Tibial nerve (tissue), 4 donors: ENCODE measurements at places on chromosomes 4 and X. TPM values are rescaled to one million over a fixed set of nuclear protein-coding genes. Genes with fewer than 3 reads are reported as not detected.

DNA sequence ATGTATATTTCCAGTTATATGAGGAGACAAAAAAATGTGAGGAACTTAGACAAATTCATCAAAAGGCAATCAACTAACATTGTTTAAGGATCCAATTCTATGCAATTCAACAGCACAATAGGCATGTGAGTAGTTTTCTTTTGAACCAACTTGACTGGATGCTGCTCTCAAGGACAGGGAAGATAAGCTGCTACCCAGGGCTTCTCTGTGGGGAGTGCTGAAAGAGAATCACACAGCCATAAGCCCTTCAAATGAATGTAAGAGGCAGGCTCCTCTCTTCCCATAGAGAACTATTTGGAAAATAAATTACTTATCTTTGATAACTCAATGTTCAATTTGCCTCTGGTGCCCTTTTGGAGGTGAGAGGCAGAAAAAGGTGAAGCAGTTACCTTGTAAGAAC lies 1413.6 kb downstream of the PCDH7 start:
- no peak for DNase-seq

DNA sequence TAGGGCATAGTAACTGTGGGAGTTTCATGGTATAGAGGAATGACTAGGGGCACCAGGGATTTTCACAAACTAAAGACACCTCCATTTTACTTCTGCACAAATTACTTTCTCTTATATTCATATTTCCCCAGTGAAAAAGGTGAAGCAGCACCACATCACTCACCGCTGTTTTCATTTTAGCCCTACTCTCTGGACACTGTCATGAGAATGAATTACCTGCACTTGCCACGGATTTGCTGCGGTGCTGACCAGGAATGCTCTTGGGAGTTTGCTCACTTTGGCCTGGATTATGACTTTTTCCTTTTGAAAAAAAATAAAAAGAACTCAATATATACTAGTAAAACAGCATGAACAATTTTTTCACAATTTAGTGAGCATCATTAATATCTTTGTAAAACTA lies 351.3 kb downstream of the NKX6-1 start:
- DNase-seq: no peak

DNA sequence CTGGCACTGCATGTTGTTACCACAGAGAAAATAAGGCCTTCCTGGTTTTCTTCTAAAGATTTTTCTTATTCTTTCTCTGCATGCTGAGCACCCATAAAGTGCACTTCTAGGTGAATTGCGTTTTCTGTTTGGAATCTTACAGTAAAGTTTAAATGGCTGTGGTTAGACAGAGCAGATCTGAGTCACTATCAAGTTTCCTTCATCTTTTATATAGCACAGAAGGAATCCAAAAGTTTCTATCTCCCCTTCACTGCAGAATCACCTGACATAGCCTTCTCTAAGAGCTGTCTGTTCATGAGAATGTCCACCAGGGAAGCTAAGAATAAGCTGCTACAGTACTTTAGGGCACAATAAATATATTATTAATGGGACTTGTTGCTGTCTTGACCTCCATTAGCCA lies 455.5 kb upstream of the FAM241A start:
- no peak for DNase-seq

Gene CDKL2
- 0.66 TPM for total RNA-seq

DNA sequence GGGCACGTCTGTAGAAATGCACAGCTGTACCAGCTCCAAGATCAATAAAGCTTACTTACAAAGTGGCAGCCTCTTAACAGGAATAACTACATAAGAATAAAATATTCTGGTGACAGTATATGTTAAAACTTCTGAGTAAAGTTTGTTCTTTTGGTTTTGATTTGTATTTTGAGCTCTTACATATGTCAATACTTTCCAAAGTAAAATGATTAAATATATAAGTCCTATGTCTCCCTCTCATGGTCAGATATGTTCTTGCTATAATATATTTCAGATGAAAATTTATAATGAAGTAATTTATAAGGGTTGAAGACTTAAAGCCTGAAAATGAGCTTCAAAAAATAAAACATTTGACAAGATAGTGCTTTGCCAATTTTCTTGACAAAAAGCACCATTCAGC lies 254.4 kb downstream of the NPFFR2 start:
- no peak for DNase-seq

Gene RASSF6
- not detected for total RNA-seq

DNA sequence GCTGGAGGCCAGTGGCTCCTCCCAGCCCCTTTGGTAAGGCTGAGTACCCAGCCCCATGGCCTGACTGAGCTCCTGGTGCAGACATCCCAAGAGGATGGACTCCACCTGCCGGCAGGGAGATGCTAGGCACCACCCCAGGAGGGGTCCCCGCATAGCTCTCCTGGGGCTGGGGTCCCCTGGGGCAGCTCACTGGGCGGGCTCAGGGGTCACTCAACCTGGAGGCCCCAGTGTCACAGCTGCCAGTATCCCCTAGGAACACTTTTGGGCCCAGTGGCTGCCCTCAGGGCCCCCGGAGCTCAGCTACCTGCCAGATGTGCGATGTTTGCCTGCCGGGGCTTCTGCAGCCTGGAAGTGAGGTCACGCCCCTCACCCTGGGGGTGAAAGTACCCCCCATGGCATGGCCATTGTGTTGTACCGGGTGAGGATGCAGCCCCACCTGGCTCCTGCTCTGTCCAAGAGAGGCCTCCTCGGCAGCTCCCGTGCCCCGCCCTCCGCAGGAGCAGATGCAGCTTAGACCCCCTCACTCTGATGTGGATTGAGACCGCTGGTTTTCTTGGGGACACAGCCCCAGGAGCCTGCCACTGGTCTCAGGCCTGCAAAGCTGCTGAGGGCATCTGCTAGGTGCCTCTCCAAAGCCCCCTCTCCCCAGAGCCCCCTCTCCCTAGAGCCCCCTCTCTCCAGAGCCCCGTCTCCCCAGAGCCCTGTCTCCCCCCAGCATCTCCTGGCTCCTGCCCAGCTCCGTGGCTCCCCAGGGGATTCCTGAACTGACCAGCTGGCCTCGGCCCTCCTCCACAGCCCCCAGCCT lies 6.7 kb upstream of the HGFAC start:
- no peak for DNase-seq

GRCh38 chr4:77800483-77801259 lies 18.5 kb downstream of the CNOT6L start:
- DNase-seq: no peak

DNA sequence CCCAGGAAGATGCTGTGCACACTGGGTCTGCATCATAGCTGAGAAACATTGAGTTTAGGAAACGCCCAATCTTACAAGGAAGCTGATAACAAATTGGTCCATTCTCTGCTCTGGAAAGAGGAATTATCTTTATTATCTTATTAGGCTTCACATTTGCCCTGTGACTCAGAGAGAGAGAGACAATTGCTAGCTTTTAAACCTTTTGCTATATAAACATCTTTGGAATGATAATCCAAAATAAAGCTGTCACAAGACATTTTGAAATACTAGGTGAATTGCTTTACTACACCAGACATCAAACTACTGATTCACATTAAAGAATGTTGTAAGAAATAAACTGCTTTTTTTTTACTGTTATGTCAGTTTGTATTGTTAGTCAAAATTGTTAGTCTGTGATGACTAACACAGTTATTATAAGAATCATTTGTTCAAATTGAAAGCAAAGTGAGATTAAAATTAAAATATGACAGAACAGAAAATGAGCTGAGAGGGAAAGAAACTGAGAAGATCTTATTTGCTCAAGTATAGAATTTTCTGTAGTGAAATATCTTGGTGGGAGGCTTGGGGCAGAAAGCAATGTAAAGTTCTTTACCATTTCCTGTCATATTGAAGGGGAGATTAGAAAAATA lies 765.4 kb upstream of the PCDH10 start:
- no peak for DNase-seq

- DNase-seq: no peak
Observed at GRCh38 chr4:16988814-16989213, 90.4 kb upstream of the LDB2 start.

- DNase-seq: no peak
Observed at GRCh38 chrX:102976793-102977495, 39.9 kb downstream of the RAB40AL start.

DNA sequence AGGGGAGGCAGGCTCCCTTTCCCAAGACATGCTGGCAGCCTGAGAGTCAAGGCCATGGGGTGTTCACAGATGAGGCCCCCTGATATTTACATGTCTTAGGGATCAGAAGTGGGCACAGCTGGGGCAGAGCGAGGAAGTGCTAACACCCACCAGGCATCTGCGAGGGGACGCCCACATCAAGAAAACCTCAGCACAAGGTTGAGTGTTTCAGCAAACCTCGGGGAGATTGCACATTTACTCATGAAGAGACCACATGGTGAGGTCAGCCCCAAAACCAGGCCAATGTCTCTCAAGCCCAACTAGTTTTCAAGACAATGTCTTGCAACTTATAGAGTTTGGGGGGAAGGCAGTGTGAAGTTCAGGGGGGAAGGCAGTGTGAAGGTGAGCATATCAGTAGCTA lies 55.2 kb downstream of the CLNK start:
- DNase-seq: no peak

- no peak for DNase-seq
Observed at GRCh38 chr4:47876310-47876709, 38.1 kb downstream of the NFXL1 start.

GRCh38 chr4:101289306-101289705 lies 58.0 kb downstream of the PPP3CA start:
- no peak for DNase-seq

DNA sequence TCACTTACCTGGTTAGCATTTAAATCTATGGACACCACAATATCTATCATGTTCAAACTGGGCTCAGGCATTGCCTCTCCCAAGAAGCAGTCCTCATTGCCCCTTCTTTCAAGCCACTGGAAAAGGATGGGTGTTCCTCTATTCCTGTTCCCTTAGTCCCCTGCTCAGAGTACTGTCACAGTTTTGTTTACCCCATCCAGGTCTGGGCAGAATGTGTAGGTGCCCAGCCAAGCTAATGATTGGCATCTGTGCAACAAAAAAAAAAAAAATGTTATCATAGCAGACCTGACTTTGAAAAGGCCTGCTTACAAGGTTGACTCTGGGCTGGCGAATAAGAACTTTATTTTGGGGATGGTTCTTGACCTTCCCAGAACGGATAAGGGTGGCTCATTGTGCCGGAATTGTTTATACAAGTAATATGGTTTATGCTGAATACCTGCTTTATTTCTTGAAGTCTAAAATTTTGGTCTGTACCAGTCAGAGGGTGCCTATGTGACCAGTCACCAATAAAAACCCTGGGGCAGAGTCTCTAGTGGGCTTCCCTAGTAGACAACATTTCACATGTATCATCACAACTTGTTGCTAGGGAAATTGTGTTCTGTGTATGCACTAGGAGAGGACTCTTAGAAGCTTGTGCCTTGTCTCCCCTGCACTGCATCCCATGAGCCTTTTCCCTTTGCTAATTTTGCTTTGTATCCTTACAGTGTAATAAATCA lies 47.9 kb downstream of the JADE3 start:
- no peak for DNase-seq

DNA sequence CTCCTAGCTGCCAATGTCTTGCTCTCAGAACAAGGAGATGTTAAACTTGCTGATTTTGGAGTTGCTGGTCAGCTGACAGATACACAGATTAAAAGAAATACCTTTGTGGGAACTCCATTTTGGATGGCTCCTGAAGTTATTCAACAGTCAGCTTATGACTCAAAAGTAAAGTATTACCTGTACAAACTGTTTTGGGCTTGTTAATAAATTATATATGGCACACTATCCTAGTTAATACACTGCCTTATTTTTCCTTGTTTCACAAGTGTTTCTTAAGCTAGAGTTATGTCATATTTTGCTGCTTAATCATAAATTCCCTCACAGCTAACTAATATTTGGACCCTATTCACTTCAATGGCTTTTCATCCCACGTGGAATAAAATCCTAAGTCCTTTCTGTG lies 45.3 kb downstream of the STK26 start:
- DNase-seq: no peak

GRCh38 chr4:28548136-28548535 lies 1687.5 kb downstream of the STIM2 start:
- DNase-seq: no peak

- DNase-seq: peak; percentile 72
Observed at GRCh38 chr4:16897991-16898827, at the start of gene LDB2. Gene LDB2, minus strand, starts transcription at chr4:16898645.

DNA sequence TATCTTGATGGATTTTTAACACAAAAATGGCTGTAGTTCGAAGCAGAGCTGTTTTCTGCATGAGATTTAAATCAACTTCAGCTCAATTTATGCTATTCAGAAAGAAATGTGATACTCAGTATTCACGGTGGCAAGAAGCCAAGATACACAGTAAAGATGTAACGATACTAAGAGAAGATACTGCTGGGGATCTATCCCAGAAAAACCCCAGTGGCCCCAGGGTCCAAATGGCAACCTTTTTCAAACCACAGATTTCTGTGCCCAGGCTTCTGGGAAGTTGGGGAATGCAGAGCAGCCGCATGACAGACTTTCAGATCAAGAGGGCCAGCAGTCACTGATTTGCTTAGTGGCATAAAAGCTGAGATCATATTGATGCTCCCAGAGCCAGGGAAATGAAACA lies 353.9 kb downstream of the AFF2 start:
- DNase-seq: no peak

Gene GALNTL6
- total RNA-seq: not detected

DNA sequence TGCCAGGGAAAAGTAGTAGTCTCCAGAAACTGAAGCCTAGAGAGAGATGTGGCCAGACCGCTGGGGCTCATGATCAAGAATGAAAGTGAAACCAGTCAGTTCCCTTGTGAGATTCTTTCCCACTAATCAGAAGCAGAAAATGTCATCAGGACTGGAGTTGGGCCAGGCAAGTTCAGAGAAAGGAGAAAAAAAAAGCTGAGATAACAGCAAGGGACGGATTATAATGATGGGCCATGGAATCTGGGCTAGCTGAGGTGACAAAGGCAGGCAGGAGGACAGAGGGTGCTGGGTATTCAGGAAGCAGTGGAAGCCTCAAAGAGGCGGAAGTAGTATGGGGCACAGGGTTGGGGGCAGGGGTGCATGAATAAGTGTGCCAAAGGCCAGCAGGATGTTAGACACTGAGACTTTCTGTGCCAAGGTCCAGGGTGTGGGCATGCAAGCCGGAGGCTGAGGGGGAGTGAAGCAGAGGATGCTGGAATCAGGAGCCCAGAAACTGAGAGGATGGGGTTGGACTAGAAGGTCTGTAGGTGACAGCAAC lies 2.5 kb downstream of the CXorf38 start:
- DNase-seq: peak; percentile 18
